ENCODE measurements at places on chromosomes 1 and 21.

DNA sequence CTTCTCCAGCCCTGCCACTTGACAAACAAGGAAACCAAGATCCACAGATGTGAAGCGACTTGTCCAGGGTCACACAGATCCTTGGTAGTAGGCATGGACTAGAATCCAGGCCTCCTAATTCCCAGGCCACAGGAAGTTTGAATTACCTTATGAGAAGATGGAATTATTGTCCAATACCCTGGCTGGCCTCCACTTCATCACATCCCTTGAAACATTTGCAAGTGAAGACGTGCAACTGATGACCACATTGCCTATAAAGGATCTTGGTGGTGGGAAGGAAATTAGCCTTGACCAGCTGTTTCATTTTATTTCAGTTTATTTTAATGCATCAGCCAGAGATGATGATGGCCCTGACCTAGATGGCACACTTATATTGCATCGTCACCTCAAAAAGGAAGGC, 165.8 kb upstream of the CAMK1G start:
- no peak for DNase-seq

DNA sequence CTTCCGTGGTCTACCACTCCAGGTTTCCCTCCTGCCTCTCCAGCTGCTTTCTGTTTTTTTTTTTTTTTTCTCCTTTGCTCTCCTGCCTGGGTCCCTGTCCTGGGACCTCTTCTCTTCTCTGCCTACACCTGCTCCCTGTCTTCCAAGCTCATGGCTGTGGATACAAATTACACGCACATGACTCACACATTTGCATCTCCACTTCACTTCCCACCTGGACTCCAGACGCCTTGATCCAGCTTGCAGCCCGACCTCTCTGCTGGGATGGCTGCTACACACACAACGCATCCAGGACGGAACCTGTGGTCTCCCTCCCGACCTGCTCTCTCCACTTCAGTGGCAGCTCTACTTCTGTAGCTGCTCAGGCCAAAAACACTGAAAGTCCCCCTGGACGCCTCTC, 44.4 kb upstream of the B3GALT5 start:
- DNase-seq = no peak

DNA sequence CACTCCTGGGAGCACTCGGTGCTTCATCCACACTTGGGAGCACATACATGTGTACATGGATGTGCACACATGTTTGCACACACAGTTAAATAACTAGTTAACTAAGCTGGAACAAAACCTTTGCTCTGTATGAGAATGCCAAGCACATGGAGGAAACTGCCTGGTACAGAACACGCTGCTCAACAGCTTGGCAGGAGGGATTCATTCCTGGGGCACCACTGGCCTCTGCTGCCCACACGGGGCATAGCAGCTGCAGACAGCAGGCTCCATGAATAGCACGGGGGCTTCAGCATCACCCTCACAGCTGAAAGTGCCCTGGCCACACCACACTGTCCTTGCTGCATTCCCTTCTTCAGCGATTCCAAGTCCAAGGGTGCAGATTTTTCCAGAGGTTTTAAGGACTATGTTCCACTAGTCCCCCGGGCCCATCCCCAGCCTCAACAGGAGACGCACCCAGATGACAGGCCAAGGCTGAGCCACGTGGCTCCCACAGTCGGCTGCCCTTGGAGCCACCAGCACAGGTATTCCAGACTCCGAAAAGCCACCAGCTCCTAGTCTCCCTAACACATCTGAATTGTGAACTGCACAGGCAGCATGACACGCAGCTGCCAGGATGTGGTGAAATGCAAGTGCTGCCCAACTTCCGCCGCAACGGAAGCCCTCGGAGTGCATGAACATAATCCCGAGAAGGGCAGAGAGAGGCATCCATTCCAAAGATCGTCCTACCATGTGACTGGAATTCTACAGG, 16.9 kb downstream of the NPHP4 start:
- DNase-seq = peak; percentile 51

DNA sequence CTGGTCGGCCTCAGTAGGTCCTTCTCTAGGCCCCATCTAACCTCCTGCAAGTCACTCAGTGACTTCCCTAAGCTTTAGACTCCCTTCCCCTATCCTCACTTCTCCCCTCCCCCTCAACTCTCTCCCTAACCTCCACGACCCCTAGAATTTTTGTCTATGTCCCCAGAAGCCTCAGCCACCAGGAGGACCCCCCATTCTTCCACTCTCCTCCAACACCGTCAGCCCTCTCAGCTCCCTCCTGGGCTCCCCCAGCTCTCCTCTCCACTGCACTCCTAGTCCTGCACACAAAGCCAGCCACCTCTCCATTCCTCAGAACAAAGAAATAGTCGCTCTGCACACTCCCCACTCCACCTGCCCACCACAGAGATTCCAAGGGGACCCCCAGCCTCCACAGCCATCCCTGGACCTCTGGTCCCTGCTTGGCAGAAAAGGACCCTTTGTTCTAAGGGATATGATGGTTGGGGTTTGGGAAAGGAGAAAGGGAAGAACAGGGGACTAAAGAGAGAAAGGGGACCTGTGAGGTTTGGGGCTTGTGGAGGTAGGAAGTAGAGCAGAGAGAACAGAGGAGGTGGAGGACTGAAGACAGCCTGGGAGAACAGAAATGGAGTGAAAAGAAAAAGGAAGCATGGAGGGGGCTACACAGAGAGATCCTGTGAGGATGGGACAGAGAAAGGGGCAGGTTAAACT, 2.8 kb downstream of the ARHGEF2 start:
- no peak for DNase-seq
